ENCODE measurements at places on chromosomes 6 and 20.

DNA sequence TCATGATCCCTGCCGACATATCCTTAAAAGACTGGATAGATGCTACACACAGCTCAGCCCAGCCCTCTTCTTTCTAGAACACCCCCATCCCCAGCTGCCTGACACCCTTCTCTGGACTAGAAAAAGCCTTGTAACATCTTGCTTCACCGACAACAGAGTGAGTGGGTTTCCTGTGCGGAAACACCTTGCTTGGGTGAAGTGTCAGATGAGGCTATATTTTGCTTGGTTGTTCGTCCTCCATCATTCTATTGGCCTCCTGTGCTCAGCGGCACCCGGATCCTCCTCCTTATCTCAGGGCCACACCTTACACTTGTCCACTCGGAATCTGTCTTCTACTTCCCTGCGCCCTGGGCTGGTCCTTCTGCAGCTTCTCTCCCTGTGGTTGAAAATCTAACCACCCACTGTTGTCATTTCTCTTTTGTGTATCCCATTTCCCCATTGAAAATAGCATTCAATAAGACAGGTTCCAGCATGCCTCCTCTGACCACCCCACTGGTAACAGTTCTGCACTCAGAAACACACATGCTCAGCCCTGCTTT lies 101.3 kb upstream of the MLN start:
- no peak for DNase-seq

DNA sequence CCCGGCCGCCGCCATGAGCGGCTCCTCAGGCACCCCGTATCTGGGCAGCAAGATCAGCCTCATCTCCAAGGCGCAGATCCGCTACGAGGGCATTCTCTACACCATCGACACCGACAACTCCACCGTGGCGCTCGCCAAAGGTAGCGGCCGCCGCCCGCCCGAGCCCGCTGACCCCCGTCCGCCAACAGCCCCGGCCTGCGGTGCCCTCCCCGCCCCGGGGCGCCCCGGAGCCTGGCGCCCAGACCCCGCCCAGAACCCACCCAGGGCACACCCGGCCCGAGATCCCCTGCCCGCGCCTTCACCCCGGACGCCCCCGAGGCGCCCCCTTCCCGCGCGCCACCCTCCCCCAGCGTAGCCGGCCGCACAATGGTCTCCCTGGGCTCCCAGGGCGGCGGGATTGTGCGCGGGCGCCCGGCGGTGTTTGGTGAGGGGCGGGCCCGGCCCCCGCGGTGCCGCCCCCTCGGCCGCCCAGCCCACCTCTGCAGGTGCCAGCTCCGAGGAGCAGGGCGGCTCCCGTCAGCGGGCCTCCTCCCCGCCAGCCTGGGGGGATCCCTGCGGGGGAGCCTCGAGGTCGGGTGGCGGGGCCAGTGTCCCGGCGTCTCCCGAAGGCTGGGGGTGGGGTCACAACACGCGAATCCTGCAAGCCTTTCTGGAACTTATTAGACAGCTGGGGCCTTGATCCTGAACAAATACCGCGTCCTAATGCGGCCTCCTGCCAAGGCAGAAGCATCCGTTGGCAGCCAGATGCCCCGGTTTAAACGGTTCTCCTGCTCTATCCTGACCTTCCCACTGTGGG lies 577 bp downstream of the LSM14B start:
- DNase-seq = peak; percentile 69

DNA sequence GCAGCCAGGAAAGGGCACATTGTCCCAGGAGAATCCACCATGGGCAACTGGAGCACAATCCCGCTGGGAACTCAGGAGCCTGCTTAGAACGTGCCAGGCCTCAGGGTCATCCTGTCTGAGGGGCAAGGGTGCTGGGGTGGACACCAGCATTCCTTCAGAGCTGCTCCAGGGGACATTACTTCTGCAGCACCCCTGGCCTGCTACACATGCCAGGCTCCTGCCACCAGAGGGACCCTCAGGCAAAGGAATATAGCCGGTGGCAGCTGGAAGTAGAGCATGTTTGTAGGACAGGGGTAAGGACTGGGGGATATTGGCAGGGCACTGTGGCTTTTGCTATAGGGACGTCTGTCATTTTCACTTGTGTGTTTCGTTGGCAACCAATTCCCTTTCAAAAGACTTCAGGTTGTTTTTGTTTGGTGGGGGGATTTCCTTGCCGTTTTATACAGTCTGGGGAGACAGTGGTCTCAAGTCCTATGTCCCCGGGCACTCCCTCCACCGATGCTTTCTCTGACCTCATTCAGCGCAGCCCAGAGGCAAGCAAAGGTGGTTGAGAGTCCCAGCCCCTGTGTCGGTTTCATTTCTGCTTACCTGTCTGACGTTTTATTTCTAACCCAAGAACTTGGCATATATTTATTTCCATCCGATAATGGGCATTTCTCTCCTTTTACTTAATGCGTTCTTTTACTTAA lies 130.8 kb downstream of the JPH2 start:
- DNase-seq = no peak

- no peak for DNase-seq
Observed at GRCh38 chr6:12269110-12269509, 21.1 kb upstream of the EDN1 start.

- DNase-seq = peak; percentile 93
Observed at GRCh38 chr6:43972913-43973300, 154.3 kb downstream of the MRPL14 start.

DNA sequence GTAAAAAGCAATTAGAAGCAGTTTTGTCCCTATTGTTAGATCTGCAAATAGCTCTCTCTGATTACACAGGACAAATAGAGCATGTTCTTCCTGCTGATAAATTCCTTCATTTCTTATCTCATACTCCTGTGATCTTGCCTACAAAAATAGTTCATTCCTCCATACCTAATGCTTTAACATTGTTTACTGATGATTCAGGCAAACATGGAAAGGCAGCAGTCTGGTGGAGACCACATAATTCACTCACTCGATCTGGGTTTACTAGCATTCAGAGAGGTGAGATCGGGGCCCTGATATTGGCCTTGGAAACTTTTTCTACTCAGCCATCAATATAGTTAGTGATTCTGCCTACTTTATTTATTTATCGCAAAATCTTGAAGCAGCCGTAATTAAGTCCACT lies 20.2 kb downstream of the HLA-DPA1 start:
- DNase-seq = no peak

DNA sequence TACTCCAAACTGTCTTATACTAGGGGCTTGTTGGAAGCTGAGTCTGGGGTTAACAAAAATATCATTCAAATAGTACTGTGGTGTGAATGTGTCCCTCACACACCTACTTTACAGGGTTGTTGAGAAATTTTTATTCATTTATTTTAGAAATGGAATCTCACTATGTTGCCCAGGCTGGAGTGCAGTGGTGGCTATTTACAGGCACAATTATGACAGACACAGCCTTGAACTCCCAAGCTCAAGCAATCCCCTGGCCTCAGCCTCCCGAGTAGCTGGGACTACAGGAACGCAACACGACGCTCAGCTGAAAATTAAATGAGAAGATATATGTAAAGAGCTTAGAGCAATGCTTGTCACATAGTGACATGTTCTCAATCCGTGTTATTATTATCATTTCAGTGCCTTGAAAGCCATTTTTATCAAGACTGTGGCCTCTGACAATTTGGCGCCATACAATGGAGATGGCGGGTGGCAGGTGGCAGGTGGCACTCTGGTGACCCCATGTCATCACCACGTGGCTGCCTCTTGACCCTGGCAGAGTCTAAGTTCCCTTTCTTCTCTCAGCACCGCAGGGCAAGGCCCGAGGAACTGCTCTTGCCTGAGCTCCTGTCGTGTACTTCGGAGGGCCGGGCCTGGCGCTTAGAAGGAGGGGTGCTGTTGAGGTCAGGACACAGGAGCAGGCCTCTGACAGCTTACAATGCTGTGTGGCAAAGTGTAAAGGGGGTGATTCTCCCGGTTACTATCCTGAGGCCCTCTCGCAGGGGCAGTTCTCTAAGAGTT lies 64.5 kb downstream of the STX11 start:
- no peak for DNase-seq

- no peak for DNase-seq
Observed at GRCh38 chr6:89392823-89393222, 19.2 kb downstream of the RRAGD start.

GRCh38 chr20:62272200-62272599 lies 30.6 kb upstream of the ADRM1 start:
- DNase-seq = no peak

DNA sequence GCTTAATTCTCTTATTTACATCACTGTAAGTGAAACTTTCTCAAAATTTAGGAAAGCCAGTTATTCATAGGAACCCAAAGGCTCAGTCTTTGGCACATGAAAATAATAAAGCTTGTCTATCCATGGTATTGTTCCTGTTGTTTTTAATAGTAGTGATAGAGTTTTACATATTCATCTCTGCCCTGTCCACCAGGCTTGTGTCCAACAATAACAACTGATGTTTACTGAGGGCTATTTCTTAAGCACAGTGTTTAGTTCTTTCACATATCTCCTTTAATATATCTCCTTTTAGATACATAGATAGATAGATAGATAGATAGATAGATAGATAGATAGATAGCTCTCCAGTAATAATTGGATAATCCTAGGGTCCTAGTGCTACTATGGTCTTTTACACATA lies 34.2 kb downstream of the FOXQ1 start:
- no peak for DNase-seq

- DNase-seq = no peak
Observed at GRCh38 chr6:159646116-159646515, 46.9 kb downstream of the SOD2 start.

- no peak for DNase-seq
Observed at GRCh38 chr20:31996996-31997395, 13.2 kb upstream of the CCM2L start.

DNA sequence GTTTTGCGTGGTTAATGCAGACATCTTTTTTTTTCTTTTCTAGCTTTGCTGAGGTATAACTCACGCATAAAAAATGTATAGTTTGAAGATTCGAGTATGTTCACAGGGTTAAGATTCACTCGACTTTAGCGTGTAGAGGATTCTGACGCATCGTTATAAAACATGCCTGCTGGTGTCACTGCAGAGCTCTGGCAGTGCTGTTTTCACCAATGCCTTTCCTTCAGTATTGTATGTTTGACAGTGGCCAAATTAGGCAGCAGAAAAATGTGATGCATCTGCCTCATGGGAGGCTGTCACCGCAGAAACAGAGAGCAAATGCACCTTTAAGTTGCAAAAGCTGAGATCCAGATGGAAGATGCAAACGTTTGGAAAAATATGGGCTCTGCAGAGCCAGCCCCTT lies 18.0 kb upstream of the SIRPB2 start:
- DNase-seq = no peak

GRCh38 chr6:14583826-14584225 lies 466.3 kb downstream of the CD83 start:
- DNase-seq = no peak

GRCh38 chr6:13331516-13332348 lies 3.4 kb upstream of the TBC1D7 start:
- DNase-seq = no peak

- DNase-seq = peak; percentile 60
Observed at GRCh38 chr6:110357664-110358552, at the start of gene METTL24. Gene METTL24, minus strand, starts transcription at chr6:110358349. Its CDS starts 77 bp downstream, at chr6:110358272.

DNA sequence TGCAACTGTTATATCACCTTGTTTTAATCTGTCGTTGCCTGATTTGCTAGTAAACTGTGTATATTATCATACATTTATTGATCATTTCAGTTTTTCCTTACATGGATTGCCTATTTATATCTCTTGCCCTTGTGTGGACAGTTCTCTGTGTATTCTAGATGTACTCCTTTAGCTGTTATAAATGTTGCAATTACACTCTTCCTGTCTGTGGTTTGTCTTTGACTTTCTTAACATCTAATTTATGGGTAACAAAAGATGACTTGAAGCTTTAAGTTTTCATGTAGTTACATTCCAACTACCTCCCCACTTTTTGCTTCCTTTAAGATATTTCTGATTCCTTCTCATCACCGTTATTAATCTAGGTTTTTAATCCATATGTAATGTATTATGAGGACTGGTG lies 22.6 kb downstream of the PLCB1 start:
- no peak for DNase-seq

DNA sequence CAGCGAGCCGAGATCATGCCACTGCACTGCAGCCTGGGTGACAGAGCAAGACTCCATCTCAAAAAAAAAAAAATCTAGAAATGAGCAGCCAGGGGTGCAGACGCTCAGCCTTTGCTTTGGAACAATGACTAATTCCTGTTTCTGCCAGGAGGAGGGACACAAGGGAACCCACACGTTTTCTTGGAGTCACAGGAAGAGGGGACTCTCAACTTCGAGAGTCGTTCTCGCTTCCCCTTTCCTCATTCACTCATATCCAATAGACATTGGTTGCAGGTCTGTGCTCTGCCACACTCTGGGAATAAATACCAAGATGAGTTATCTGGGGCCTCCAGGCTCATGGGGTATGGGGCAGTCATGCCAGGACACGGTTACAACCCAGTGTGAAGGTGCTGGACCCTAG lies 91.5 kb upstream of the RREB1 start:
- no peak for DNase-seq

DNA sequence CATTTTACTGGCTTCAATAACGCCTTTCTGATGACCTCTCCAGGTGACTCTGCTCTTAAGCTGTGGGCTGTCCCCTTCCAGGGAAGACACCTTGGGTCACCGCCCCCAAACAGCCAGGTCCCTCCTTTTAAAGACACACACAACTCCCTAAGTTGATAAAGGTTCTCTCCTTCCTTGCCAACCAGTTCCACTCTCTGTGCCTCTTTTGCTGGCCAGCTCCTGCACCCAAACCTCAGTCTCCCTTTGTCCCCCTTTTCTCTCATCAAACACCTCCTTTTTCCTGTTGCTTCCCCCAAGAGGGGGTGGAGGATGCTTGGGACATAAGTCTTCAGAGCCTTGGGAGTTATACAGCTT lies 1.0 kb downstream of the NCOA6 start:
- peak; percentile 55 for DNase-seq

GRCh38 chr6:100657678-100658330 lies 193.1 kb upstream of the SIM1 start:
- DNase-seq = no peak

- no peak for DNase-seq
Observed at GRCh38 chr6:161117308-161117707, 125.7 kb downstream of the MAP3K4 start.

DNA sequence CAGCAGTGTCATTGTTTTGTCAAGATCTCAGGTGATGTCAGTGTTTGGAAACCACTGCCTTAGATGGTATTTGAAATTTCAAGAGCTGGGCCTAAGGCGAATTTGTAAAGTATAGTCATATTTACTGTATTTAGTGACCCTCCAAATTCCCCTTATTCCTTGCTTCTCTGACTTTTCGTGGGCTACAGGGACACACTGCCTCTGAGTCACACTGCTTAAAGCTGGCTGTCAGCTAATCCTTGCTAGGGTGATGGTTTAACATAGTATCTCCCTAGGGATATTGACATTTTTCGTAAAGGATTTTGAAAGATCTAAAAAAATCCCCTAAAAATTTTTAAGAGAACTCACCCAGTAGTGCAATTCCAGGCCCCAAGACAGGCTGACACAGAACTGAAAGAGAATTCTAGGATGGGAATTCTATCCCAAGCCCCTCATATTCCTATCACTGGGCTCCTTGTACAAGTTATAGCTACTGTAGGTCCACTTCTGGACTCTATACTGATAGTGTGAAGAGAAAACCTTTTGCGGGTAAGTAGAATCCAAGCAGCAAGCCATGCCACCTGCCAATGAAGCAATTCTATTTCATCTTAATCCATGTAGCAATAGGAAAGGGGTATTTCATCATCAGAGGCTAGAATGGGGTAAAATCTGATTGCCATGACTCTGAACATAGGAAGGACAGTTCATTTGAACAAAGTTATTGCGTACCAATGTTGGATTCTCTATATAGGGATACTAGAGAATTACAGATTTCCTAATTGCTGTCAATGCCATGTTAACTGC lies 4.3 kb downstream of the BMP6 start:
- DNase-seq = no peak
